Endothelial cell (in vitro differentiated cells): ENCODE measurements at places on chromosomes 16 and 17. TPM values are rescaled to one million over a fixed set of nuclear protein-coding genes. Genes with fewer than 3 reads are reported as not detected.

RNU2-1 gene
- 10,056 TPM for total RNA-seq

DNA sequence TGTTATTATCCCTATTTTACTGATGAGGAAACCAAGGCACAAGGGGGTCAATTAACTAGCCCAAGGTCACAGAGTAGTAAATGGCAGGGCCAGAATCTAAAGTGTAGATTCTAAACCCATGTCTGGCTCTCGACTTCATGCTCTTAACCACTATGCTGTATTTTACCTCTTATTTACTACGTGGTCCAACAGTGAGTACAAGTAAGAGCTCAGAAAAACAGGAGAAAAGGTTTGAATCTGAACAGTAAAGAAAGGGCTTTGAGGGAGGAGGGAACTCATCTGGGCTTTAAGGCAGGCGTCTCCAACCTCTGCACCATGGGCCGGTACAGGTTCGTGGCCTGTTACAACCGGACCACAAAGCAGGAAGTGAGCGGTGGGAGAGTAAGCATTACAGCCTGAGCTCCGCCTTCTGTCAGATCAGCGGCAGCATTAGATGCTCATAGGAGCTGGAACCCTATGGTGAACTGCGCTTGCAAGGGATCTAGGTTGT lies 62.9 kb downstream of the SMURF2 start:
- DNase-seq: no peak

- DNase-seq: no peak
Observed at GRCh38 chr16:70706948-70707465, 21.2 kb upstream of the MTSS2 start.

DNA sequence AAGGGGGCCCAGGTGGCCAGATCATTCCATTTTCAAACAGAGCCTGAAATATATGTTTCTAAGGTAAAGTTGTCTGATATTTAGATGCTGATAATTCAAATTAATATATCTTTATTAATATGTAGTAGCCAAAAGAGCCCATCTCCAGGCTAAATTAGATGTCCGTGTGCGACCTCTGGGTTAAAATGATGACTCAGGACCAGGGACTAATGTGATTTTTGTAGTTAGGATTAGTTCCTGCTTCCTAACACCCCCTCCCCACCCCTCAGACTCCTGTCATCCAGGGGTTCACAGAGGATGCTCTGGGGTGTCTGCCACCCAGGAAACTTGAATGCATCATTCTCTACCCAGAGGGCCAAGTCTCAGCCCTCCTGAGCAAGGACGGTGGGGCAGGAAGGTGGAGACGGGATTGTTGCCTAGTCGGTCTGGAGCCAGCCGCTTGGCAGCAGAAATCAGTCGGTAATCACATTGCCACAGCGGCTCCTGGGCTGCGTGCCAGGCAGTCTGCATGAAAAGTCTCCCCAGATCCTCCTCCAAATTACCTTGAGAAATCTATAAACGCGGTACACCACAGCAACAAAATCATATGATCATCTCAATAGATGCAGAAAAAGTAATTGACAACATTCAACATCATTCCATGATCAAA lies 29.8 kb downstream of the CNGB1 start:
- DNase-seq: no peak

DNA sequence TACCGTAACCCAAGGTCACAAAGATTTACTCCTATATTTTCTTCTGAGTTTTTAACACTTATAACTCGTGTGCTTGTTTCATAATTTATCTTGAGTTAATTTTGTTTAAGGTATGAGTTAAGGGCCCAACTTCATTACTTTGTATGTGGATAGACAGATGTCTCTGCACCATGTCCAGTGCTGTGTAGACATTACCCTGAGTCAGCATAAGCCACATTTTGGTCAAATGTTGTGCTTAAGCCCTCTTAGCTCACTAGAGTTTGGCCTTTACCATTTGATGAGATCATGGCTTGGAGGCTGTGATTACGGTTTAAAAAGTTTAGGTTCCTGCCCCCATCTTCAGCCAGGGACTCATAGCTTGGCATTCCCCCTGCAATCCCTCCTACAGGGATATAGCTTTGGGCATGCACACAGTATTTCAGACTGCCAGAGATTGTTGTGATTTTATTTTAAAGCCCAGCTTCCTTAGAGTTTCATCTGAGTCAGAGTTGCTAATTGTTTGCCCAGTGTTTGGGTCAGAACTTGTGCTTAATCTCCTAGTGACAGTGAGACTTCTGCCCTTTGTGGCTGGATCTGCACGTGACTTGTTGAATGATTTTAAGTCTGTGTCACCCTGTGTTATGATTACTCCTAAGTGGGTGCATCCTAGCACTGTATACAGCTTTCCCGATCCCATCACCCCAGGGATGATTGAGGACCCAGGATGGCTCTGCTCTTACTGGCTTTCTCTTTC lies 393.1 kb downstream of the CNTNAP4 start:
- DNase-seq: no peak

NGFR gene
- 4.5 TPM for total RNA-seq

GRCh38 chr17:77505181-77505639 lies 364.4 kb downstream of the SEC14L1 start:
- DNase-seq: no peak

DNA sequence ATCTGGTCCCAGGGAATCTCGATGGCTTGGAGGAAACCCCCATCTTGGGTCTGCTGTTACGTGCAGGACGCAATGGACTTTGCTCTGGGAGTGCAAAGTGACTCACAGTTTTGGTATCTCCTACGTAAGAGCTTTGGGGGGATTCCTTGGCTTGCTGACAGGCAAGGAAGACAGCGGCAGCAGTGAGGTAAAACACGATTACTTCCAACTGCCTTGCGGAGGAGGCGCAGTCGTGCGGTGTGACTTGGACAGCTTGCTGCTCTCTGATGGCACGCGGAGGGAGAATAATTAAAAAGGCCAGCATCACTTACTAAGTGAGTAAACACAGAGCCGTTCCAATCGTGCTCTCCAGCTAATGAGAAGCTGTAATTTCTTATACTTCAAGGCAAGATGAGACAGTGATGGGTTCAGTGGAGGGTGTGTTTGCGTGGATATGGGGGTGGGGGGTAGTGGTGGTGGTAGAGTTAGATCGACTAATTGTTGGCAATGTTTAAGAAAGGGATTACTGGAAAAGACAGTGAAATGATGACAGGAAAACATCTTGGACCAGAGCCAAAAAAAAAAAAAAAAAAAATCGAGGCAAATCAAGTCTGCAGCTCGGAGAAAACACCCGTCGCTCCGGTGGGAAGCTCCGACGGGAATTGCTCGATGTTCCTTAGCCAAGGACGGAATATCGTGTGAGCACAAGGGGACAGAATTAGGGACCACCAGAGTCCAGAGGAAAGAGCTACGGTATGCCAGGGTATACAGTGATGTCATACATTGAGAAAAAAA lies 184.8 kb upstream of the ZFHX3 start:
- no peak for DNase-seq
